ENCODE measurements at places on chromosomes 2 and 18. TPM values are rescaled to one million over a fixed set of nuclear protein-coding genes. Genes with fewer than 3 reads are reported as not detected.
A peak's percentile ranks its signal among the peaks of the same experiment; 100 is the strongest.

Gene NPAS2
- 23.2 TPM for polyA plus RNA-seq

Gene CBLN2
- 0.60 TPM for polyA plus RNA-seq

Gene SERPINB4
- not detected for polyA plus RNA-seq

Gene PLA2R1
- polyA plus RNA-seq = 1.8 TPM

DNA sequence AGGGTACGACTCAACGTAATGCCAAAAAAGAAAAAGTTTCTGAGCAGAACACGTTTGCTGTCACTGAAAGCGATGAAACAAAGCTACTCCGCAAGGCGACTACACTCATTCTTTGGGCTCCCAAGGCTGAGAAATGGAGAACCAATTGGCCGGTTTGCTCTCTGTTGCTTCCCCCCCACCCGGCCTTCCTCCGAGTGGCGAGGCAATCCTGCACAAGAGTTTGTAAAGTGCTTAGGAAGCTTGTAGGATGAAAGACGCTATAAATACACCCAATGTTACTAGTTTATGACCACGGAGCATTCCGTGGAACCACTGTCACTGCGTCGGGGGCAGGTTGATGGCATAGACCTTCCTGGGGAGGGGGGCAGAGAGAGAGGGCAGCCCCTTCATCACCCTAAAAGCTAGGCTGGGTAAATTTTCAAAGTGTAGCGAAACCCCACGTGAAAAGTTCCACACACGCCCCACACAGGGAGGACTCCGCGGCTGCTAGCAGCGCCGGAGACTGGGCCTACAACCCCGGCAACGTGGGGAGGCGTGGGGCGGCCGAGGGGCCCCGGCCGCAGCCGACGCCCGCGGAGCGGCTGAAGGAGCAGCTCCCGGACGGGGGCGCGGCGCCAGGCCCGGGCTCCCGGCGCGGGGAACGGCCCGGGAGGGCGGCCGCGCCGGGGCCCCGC lies 915 bp downstream of the CUL3 start:
- DNase-seq = peak; percentile 68

- no peak for DNase-seq
These were observed 97.8 kb downstream of the ZFP36L2 start for GRCh38 chr2:43128559-43128955.

Gene AQP4
- polyA plus RNA-seq = 0.25 TPM

DNA sequence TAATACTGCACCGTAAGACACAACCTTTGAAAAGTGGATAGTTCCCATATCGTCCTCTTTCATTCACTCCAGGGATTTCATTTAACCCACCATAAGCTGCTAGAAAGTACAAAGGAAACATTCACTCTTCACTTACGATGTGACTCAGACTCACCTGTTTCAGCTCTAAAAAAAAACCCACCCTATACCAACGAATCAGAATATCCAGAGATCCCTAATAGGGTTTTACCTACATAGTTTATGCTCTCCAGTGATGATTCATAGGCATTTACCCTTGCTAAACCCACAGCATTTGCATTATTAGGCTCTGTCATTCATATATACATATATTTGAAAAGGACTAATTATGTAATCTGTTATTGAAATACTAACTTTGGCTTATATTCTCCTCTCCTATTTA lies 60.2 kb downstream of the PRPF40A start:
- DNase-seq = no peak

Gene RIT2
- polyA plus RNA-seq = 0.17 TPM

DNA sequence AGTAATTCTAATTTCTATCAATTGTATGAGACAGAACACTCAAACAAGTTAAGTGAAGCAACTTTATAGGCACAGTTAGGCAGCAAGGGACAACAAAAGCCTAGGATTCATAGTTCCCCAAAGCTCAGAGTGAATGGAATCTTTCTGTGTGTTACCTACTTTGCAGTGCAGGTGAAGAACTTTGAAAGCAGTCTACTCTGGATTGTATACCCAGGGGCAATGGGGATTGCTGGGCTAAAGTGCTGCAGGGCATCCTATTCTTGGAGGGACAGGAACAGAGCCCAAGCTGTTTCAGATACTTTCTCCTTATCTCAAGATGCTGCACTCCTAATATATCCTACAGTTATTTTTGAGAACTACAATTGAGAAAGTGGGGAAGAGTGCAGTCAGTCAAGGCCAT lies 207.6 kb downstream of the PLCL1 start:
- DNase-seq = no peak

Gene OTOS
- polyA plus RNA-seq = not detected

- no peak for DNase-seq
These were observed 83.8 kb downstream of the VIT start for GRCh38 chr2:36780231-36780839.

GRCh38 chr2:47034973-47035609 lies 119.5 kb upstream of the MCFD2 start:
- peak; percentile 78 for DNase-seq

DNA sequence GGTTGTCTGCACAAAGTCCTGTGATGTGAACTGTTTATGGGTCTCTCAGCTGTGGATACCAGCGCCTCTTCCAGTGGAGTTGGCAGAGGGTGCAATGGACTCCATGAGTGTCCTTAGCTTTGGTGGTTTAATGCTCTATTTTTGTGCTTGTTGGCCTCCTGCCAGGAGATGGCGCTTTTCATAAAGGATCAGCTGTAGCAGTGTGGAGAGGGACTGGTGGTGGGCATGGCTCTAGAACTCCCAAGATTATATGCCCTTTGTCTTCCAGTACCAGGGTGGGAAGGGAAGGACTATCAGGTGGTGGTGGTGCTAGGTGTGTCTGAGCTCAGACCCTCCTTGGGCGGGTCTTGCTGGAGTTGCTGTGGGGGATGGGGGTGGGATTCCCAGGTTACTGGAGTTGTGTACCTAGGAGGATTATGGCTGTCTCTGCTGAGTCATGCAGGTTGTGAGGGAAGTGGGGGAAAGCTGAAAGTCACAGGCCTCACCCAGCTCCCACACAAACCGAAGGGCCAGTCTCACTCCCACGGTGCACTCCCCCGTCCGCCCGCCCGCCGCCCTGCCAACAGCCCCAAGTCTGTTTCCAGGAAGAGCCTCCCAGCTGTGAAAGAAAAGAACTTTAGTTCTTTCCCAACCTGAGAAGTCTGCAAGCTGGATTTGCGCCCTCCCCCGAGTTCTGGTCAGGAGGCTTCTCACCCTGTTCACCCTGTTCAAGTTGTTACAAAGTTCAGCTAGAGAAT lies 108.1 kb downstream of the MARCO start:
- no peak for DNase-seq

Gene GAL3ST2
- 13.6 TPM for polyA plus RNA-seq

DNA sequence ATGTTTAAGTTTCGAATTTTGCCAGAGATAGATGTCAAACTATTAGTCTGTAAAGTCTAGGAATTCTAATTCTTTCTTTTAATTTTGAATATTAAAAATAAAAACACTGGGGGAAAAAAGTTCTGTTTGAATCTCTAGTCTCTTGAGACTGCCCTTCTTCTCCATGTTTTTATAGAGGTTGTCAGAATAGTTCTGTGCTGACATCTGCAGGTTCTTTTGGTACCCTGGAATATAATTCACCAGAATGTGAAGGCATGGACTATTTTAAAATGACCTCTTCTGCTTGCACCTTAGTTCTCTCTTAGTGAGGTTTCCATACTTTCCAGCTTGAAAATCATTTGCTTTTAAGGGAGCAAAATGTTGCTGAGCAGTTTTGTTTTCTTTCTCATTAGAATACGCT lies 121.0 kb upstream of the MSTN start:
- no peak for DNase-seq

DNA sequence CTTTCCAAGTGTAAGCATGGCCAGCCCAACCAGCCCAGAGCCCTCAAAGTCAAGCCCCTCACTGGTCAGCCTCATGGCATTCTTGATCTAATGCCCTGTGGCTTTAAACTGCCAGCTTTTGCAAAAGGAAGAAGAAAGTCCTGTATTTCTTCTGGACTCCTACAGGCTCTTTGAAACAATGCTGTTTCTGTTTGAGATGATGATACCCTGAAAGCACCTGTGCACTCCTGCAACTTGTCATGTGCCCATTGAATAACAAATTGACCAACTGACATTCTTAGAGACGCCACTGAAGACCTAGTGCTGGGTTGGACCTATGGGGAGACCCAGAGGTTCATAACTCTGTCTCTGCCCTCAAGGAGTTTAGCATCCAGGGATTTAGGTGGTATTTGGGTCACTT lies 82.0 kb upstream of the MSH2 start:
- DNase-seq = no peak

GRCh38 chr2:75076088-75076487 lies 117.6 kb downstream of the POLE4 start:
- no peak for DNase-seq

Gene KCNG2
- polyA plus RNA-seq = not detected

All from sigmoid colon (tissue), 7 donors.